ENCODE measurements at places on chromosomes 1 and 21. TPM values are rescaled to one million over a fixed set of nuclear protein-coding genes. Genes with fewer than 3 reads are reported as not detected.

Gene VPS72
- total RNA-seq = 26.8 TPM

Gene POGK
- total RNA-seq = 70.7 TPM

Gene CD52
- 74.4 TPM for total RNA-seq

Gene PAQR7
- 7.3 TPM for total RNA-seq

Gene MNDA
- 30.2 TPM for total RNA-seq

Gene DISP3
- not detected for total RNA-seq

Gene GREM2
- total RNA-seq = 0.39 TPM

Gene NIT1
- 37.1 TPM for total RNA-seq

Gene KMO
- 11.2 TPM for total RNA-seq

DNA sequence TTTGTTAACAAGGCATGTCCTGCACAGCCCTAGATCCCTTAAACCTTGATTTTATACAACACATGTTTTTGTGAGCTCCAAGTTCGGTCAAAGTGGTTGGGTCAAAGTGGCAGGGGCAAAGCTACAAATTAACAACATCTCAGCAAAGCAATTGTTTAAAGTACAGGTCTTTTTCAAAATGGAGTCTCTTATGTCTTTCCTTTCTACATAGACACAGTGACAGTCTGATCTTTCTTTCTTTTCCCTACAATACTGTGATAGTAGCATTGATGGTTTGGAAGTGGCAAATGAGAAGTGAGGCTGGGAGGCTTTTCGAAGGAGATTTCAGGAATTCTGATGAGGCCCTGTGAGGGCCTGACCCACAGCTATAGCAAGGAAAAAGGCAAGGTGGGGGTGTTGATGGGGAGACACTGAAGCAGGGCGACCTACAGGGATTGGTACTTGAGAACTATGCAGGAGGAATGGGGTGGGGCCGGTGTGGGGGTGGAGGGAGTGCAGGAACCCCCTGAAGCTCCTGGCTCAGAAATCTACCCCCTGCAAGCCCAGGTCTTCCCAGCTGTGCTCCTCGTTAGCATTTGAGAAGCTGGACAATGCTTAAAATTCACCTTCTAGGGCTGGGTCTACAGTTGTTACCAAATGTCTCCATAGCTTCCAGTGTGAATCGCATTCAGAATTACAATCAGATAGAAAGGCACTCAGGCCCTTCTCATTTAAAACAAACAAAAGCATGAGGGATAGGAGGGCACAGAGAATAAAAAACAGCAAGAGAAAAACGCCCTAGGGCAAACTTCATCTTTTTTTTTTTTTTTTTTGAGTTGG is 102.6 kb upstream of the PPM1J start:
- no peak overlapping the region for H3K4me3 ChIP-seq
- H3K4me1 ChIP-seq = peaks cover 4% of the 10 kb centered on the region
- H3K27me3 ChIP-seq = no peaks in the 10 kb centered on the region
- no peaks in the 10 kb centered on the region for H3K36me3 ChIP-seq
- DNase-seq = no peak

DNA sequence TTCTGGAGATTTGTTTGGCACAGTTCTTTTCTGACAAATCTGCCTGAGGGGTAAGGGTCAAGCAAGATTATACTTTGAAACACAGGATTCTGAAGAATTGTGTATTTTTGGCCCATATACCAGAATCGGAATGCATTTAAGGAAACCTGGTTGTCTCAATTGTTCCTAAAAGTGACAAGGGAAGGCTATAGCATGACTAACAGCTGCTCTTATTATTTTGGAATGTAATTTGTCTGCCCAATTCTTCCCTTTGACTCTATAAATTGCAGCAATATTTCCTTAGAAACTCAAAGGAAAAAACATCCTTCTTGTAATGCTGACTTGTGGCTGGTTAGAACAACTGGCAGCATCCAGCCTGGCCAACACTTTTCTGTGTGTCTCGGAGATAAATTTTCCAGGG is 15.8 kb upstream of the VCAM1 start:
- H3K27ac ChIP-seq = no peak overlapping the region
- no peaks in the 10 kb centered on the region for H3K36me3 ChIP-seq
- no peak for DNase-seq
- H3K27me3 ChIP-seq = no peaks in the 10 kb centered on the region
- no peaks in the 10 kb centered on the region for H3K4me1 ChIP-seq

GRCh38 chr1:55088413-55088812 is 49.1 kb downstream of the PCSK9 start:
- H3K27me3 ChIP-seq = no peaks in the 10 kb centered on the region
- H3K4me3 ChIP-seq = no peak overlapping the region
- H3K36me3 ChIP-seq = peaks cover 86% of the 10 kb centered on the region
- H3K27ac ChIP-seq = no peak overlapping the region
- no peak for DNase-seq

GRCh38 chr1:61042466-61043009 is 39.8 kb upstream of the NFIA start:
- peak overlapping the region; percentile 59 for H3K4me3 ChIP-seq
- H3K27ac ChIP-seq = peak overlapping the region; percentile 69
- peaks cover 17% of the 10 kb centered on the region for H3K4me1 ChIP-seq
- no peak for DNase-seq
- no peaks in the 10 kb centered on the region for H3K36me3 ChIP-seq
- no peaks in the 10 kb centered on the region for H3K27me3 ChIP-seq

DNA sequence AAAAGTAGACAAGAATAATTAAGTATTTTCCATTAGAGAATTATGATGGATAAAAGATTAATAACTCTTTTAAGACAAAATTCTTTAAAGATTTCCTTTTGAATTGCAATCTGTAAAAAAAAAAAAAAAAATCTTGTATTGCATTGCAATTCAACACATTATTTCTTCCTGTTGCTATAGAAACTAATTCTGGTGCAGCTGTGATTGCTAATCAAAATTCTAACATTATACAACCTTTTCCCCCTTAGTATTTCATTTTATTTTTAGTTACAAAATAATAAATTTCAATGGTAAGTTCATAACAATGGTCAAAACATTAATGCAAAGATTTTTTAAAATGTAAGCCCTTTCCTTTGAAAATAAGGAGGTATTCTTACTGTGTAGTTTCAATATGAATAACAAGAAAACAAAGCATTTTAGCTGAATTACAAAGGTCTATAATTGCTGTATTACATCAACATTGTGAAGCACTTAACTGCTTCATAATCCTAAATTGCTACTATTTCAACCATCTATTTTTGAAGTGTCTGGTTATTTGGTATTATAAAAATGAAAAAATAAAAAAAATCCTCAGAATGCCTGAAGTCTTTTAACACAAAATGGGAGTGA is 135.0 kb downstream of the SYT14 start:
- no peak overlapping the region for H3K27ac ChIP-seq
- no peak overlapping the region for H3K4me3 ChIP-seq
- H3K4me1 ChIP-seq = no peaks in the 10 kb centered on the region
- H3K36me3 ChIP-seq = no peaks in the 10 kb centered on the region
- no peak for DNase-seq

GRCh38 chr1:207010726-207011125 is 21.8 kb downstream of the C1orf116 start:
- H3K4me3 ChIP-seq = no peak overlapping the region
- no peaks in the 10 kb centered on the region for H3K36me3 ChIP-seq
- no peaks in the 10 kb centered on the region for H3K4me1 ChIP-seq
- no peaks in the 10 kb centered on the region for H3K27me3 ChIP-seq

- no peak for DNase-seq
- no peaks in the 10 kb centered on the region for H3K27me3 ChIP-seq
- no peaks in the 10 kb centered on the region for H3K36me3 ChIP-seq
- H3K4me1 ChIP-seq = peaks cover 4% of the 10 kb centered on the region
- H3K4me3 ChIP-seq = no peak overlapping the region
These were observed 753.3 kb downstream of the LTN1 start for GRCh38 chr21:28239340-28239739.

DNA sequence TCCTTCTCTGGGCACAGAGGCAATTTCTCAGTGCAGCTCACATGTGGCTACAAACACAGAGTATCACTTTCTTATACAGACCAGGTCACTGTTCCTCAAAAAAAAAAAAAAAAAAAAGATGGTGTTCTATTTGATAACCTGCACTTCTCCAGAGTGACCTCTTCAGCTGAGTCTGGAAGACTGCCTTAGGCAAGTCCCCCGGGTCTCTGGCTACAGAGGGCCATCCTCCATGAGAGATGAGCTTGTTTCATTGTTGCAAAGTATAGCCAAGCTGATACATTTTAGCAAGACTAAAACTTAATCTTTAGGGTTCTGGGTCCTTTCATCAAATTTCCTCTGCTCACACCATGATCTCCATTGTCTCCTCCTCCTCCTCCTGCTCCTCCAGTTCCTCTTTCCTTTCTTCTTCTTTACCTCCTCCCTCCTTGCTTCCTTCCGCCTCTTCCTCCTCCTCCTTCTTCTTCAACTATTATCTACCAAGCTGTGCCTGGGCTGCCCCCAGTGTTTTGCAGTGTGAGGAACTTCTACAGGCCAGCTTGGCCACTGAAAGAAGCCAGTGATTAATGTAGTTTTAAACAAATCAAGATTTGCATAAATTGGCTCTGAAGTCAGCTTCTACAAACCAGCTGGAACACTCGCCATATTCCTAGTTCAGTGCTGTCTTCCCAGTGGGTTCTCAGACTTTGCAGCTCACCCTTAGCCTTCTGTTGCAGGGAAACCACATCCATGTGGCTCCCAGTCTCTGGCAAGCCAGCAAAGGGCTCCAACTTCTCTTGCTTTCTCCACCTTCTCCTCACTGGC is 139.4 kb downstream of the RUNX1 start:
- H3K27me3 ChIP-seq = no peaks in the 10 kb centered on the region
- no peak overlapping the region for H3K4me3 ChIP-seq
- no peak overlapping the region for H3K27ac ChIP-seq
- DNase-seq = no peak
- no peaks in the 10 kb centered on the region for H3K36me3 ChIP-seq

DNA sequence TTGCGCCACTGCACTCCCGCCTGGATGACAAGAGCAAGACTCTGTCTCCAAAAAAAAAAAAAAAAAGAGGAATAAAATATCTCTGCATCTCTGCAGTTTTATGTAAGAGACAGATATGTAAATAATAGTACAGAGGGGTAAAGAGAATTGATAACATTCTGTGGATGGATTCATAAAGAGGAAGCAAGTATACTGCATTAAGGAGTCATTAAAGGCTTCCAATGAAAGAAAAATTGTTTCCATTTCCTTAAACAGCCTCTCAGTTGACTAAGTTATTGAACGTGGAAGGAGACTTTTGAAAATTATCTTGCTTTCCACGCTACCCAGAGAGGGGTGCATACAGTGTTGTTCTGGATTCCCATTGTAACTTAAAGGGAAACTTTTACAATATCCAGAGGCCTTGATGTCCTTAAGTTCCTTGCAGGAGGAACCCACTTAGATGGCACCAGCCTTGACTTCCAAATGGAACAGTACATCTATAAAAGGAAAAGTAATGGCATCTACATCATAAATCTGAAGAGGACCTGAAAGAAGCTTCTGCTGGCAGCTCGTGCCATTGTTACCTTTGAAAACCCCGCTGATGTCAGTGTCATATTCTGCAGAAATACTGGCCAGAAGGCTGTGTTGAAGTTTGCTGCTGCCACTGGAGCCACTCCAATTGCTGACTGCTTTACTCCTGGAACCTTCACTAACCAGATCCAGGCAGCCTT is 13.8 kb downstream of the CEP350 start:
- H3K4me3 ChIP-seq = no peak overlapping the region
- H3K27me3 ChIP-seq = no peaks in the 10 kb centered on the region
- H3K36me3 ChIP-seq = no peaks in the 10 kb centered on the region
- H3K4me1 ChIP-seq = peaks cover 38% of the 10 kb centered on the region
- H3K27ac ChIP-seq = no peak overlapping the region

GRCh38 chr1:224435999-224436398 is 1.4 kb upstream of the WDR26 start:
- no peak for DNase-seq
- no peak overlapping the region for H3K4me3 ChIP-seq
- peaks cover 23% of the 10 kb centered on the region for H3K4me1 ChIP-seq
- no peaks in the 10 kb centered on the region for H3K27me3 ChIP-seq
- peak overlapping the region; percentile 98 for H3K27ac ChIP-seq
- peaks cover 7% of the 10 kb centered on the region for H3K36me3 ChIP-seq

GRCh38 chr1:201226859-201227488 is 36.4 kb downstream of the IGFN1 start:
- H3K27ac ChIP-seq = no peak overlapping the region
- H3K4me3 ChIP-seq = no peak overlapping the region
- peak; percentile 64 for DNase-seq
- no peaks in the 10 kb centered on the region for H3K4me1 ChIP-seq
- H3K36me3 ChIP-seq = no peaks in the 10 kb centered on the region

GRCh38 chr1:234943836-234944402 is 184.7 kb downstream of the TOMM20 start:
- no peaks in the 10 kb centered on the region for H3K36me3 ChIP-seq
- H3K27ac ChIP-seq = no peak overlapping the region
- H3K27me3 ChIP-seq = no peaks in the 10 kb centered on the region
- H3K4me1 ChIP-seq = no peaks in the 10 kb centered on the region
- DNase-seq = no peak
- H3K4me3 ChIP-seq = no peak overlapping the region

GRCh38 chr1:38046333-38046883 is at the start of gene POU3F1:
Gene POU3F1 (minus strand): TSS chr1:38046793. CDS start chr1:38046743, 50 bp downstream.
- peak; percentile 90 for DNase-seq
- peaks cover 43% of the 10 kb centered on the region for H3K27me3 ChIP-seq
- H3K27ac ChIP-seq = peak within 1 kb of the TSS; percentile 40
- H3K4me1 ChIP-seq = peaks cover 43% of the 10 kb centered on the region

- H3K27me3 ChIP-seq = no peaks in the 10 kb centered on the region
- H3K27ac ChIP-seq = no peak overlapping the region
- no peak for DNase-seq
- H3K4me1 ChIP-seq = no peaks in the 10 kb centered on the region
- no peaks in the 10 kb centered on the region for H3K36me3 ChIP-seq
These were observed 1237.8 kb upstream of the ADGRL4 start for GRCh38 chr1:80244372-80244771.

- no peak overlapping the region for H3K27ac ChIP-seq
- no peak overlapping the region for H3K4me3 ChIP-seq
- H3K4me1 ChIP-seq = peaks cover 26% of the 10 kb centered on the region
- DNase-seq = no peak
- no peaks in the 10 kb centered on the region for H3K27me3 ChIP-seq
These were observed 48.5 kb upstream of the PPP2R5A start for GRCh38 chr1:212236664-212237220.

DNA sequence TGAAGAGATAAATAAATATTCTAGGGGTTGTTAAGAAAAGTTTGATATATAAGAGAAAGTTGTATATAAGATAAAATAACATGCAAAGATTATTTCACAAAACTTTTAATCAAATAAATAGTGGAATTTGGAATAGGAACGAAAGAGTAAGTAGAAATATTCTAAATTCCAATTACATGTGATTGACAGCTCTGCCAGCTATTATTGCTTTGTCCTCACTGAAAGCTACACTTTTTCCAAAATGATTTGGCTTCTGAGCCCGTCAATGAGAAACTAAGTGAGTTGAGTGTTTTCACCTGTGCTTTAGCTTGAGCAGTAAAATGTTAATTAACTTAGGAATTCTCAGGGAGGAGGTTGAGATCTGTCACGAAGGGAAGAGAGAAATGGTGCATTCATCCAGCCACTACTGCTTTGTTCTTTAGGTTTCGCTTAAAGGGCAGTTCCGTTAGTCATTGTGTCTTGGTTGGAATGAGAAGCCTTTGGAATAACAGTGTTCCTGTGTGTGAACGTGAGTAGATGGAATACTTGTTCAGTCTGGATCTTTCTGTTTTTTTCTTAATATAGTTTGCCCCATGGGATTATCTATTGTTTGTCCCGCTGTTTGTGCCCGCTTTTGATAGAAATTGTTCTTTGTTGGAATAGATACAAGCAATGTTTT is 63.3 kb upstream of the CR1L start:
- H3K4me1 ChIP-seq = no peaks in the 10 kb centered on the region
- no peaks in the 10 kb centered on the region for H3K36me3 ChIP-seq
- H3K27me3 ChIP-seq = no peaks in the 10 kb centered on the region
- H3K27ac ChIP-seq = no peak overlapping the region

Measured in upper lobe of left lung (tissue), 6 donors.